ENCODE measurements at places on chromosomes 4 and X.

DNA sequence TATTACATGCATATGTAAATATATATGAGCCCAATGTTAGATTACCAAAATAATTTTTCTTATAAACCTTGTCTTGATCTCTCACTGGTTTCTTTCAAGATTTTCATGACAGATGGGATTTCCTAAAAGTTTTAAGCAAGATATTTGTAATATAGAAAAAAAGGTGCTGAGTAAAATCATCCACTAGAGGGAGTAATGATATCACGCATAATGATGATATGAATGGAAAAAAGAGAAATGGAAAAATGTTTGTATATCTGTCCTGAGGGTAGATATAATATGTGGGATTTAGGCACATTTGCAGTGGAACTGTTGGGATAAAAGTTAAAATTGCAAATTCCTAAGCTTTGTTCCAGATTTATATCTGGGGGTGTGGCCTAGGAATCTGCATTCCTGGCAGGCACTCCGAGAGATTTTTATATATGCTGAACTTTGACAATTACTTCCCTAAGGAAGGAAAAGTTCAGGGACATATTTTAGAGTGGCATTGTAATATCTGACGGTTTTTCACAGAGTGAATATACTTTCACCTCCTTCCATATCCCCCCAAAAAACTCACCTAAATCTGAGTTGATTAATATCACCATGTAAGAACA lies 60.5 kb downstream of the TMA16 start:
- DNase-seq, result no peak

GRCh38 chr4:25870081-25870480 lies 7.3 kb upstream of the SEL1L3 start:
- DNase-seq, result no peak

GRCh38 chrX:28717864-28718263 lies 130.6 kb downstream of the IL1RAPL1 start:
- DNase-seq, result no peak

DNA sequence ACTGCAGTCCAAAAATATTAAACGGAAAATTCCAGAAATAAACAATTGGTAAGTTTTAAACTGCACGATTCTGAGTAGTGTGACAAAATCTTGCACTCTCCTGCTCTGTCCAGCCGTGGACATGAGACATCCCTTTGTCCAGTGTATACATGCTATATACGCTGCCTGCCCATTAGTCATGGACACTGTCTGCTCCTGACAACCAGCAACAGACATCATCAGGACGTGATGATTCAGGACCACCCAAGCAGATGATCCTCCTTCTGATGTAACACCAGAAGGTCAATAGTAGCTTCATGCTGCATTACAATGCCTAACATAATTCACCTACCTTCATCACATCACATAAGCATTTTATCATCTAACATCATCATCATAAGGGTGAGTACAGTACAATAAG lies 36.3 kb downstream of the ATRX start:
- DNase-seq, result no peak

DNA sequence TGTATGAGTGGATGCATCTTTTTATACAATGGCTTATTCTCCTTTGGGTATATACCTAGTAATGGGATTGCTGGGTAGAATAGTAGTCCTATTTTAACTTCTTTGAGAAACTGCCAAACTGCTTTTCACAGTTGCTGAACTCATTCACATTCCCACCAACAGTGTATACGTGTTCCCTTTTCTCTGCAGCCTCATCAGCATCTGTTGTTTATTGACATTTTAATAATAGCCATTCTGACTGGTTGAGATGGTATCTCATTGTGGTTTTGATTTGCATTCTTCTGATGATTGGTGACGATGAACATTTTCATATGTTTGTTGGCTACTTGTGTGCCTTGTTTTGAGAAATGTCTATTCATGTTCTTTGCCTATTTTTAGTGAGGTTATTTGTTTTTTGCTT lies 687.0 kb upstream of the EPHA5 start:
- no peak for DNase-seq

DNA sequence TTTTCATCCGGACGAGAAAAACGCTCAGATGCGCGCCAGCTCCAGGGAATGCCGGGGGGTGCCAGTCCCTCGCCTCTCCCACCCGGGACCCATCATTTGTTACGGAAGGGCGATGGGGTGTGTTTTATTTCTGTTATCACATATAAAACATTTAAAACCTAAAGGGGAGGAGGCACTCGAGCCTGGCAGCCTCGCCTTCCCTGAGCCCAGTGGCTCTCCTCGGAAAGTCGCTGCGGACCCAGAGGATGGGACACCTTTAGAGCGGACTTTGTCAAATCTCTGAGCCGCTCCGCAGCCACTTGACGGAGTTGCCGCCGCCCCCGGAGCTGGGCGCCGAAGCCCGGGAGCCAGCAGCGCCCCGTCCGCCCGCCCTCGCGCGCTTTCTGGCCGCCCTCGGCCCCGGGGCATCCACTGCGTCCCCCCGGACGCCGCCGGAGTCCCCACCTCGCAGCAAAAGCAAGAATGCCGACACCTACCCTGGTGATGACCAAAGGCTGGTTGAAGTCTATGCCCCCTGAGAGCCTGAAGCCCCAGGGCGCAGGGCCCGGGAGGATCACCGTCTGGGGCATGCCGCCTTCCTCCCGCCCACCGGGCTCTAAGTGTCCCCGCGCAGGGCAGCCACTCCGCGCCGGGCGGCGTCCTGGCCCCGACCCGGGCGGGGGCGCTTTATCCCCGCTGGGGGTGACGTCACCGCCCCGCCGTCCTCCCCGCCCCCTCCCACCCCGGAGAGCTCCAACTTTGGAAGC lies at the start of gene PDLIM3:
PDLIM3 (minus strand) TSS at position 642 of the 746 bp plus-strand sequence; CDS start at position 569, 73 bp downstream.
- DNase-seq, result no peak

DNA sequence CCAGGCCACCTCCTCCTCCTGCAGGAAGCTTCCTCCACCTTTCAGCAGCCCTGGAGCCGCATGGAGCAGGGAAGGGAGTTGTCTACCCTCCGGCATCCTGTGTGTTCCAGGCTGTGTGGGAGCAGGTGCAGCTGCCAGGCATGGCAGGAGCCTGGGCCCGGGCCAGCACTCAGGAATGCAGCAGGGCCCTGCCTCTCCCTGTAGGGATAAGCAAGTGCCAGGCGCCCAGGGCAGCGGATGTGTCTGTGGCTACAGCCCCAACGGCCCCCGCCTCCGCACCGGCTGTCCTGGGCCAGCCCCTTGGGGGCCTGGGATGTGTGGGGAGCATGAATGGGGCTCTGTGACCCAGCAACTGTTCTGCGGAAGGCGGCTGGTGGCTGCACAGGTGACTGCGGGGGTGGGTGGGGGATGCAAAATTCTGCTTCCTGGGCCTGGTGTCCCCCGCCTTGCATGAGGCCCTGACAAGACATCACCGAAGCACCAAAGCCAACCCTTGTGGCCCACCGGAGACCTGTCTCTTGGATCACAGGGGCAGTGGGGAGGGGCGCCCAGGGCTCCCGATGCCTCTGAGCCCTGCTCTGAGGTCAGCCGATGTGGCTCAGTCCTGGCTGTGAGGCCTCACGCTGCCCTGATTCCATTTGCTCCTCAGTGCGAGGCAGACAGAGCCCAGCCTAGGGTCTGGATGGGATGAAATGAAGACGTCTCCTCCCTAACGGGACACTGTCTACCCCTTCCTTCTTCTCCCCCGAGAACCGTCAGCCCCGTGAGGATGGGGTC lies 1.4 kb upstream of the DOK7 start:
- DNase-seq, result no peak

DNA sequence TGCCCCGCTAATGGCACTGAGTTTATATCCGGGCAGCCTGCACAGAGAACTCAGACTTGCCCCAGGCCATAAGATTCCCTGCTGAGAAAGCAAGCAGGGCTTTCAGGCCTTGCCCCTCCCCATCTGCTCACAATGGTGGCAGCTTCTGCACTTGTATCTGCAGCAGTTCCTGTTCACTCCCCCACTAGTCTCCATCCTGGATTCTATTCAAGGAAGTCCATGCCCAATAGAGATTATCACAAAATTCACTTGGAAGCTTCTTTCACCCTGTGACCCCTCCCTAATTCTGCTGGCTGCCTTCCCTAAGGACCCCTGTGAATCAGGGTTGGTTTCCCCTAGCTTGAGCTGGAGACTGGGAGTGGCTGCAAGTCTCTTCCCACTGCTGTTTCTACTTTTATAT lies 34.5 kb upstream of the UCP1 start:
- no peak for DNase-seq

DNA sequence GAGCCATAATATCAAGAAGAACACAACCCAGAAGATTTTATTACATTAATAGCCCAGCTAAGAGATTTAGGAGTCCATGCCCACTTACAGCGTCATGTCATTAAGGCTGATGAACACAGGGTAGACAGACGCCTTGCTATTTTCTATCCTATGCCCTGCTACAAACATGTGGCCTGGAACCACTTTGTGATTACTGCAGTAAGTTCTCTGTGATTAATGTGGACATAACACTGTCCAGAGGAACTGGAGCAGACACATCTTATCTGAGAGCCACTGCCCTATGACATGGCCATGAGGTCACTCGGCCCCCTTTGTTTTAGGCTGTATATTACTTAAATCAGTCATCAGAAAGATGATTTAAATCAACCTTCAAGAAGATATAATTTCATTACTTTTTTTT lies 211.7 kb downstream of the MAML3 start:
- DNase-seq, result no peak

DNA sequence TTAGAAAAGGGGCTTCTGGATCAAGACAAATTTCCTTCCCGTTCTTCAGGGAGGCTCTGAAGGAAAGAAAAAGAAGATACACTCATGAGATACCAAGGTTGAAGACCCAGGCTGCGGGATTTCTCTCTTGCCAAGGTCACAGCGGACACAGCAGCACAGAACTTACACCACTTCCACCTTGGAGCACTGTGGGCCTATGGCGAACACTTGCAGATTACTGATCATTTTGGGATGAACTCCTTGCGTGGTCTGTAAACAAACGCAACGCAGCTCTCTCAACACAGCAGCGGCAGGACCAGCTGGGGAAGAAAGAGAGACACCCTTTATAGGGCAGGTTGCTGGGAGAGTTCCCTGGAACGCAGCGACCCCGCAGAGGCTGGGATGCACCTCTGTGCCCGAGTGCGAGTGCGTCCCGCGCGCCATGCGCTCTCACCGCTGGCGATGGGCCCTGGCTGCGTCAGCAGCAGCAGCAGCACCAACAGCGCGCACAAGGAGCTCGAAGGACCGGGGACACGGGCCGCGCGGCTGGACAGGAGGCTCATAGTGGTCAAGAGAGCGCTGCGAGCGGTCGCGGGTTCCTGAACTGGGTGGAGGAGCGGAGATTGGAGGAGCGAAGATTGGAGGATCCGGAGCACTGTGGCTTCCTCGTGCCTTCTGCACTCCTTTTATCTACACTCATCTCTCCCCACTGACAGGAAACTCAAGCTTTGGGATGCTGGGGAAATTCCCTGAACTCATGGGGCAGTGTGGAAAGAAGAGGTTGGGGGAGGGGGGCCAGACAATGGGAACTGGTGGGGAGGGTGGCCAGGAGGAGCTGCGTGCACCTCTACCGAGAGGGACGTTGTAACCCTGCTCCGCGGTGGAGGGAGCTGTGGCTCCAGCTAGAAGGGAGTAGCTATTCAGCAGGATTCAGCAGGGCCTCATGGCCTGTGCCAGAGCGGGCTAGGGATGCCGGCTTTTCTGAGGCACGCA lies at the start of gene CXCL5:
CXCL5 (minus strand) TSS at position 638 of the 972 bp plus-strand sequence; CDS start at position 542, 96 bp downstream.
- no peak for DNase-seq

GRCh38 chrX:31929366-31929765 lies 857.5 kb upstream of the FTHL17 start:
- DNase-seq, result no peak

- DNase-seq, result no peak
These were observed 1034.8 kb downstream of the PDHA2 start for GRCh38 chr4:96874657-96875056.

- no peak for DNase-seq
These were observed 12.1 kb upstream of the ING2 start for GRCh38 chr4:183492791-183493222.

DNA sequence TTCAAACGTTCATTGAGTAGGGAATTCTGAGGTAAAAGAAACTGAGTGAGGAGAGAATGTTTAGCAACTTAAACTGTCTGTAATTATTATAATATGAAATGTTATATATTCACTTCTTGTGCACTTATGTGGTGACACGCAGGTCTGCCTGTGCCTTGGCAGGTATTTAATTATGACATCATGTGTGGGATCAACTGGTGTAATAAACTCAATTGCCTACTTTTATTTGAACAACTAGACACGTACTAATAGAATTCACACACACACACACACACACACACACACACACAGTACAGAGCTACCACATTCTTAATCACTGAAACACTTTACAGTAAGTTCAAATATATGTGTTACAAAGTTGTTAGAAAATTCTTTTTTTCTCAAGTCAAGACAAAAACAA lies 20.7 kb upstream of the SLC25A31 start:
- no peak for DNase-seq

GRCh38 chrX:119745283-119745848 lies 13.0 kb upstream of the SOWAHD start:
- no peak for DNase-seq

GRCh38 chr4:141002323-141002805 lies 130.9 kb downstream of the RNF150 start:
- no peak for DNase-seq

DNA sequence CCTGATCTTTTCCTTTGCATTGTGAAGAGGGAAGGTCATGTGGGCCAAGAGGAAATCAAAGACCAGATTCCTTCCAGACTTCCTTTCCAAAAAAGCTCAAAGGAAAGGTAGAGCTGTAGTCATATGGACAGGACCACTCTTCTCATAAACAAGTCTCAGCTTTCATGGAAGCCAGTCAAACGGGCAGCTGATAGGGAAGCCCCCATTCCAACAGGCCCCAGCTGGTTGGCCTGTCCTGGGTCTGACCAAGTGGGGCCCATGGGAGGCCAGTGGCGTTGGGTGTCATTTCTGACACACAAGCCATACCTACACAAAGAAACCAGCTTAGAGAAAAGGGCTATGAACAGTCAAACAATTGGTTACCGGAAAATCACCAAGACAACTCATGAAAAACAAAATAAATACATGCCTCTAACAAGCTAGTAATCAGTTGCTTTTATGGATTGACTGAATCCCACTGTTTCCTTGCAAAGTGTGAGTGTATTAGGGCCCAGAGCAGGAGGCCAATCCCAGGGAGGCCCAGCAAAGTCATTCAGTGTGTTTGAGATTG lies 149.6 kb upstream of the MAMLD1 start:
- DNase-seq, result no peak

- no peak for DNase-seq
These were observed 232.9 kb upstream of the F9 start for GRCh38 chrX:139297638-139298037.

GRCh38 chr4:113221990-113222389 lies 172.5 kb downstream of the ANK2 start:
- no peak for DNase-seq

DNA sequence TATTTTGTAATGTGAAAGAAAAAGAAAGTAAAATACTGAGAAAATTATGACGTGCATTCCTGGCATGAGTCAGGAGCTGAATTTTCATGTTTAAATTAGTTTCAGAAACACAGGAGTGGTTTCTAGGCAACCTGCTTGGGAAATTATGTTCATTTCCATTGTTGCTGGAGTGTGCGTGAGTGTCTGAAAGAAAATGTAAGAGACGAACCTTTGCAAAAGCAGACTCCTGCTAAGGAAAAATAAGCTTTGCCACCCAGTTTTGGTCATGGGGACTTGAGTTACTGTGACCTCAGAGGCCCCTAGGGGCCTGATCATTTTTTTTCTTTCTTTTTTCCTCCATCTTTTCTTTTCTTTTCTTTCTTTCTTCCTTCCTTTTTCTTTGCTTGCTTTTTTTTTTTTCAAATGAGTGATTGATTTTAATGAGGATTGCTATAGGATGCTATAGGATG lies 18.8 kb upstream of the CHRNA9 start:
- DNase-seq, result no peak
